ENCODE measurements at places on chromosomes 5 and 9.

- no peaks in the 10 kb centered on the region for H3K4me1 ChIP-seq
- H3K4me3 ChIP-seq: no peak overlapping the region
- no peak for DNase-seq
- no peaks in the 10 kb centered on the region for H3K27me3 ChIP-seq
- H3K36me3 ChIP-seq: no peaks in the 10 kb centered on the region
- no peak overlapping the region for H3K27ac ChIP-seq
Measured at GRCh38 chr5:152066784-152067183, 142.1 kb upstream of the GLRA1 start.

DNA sequence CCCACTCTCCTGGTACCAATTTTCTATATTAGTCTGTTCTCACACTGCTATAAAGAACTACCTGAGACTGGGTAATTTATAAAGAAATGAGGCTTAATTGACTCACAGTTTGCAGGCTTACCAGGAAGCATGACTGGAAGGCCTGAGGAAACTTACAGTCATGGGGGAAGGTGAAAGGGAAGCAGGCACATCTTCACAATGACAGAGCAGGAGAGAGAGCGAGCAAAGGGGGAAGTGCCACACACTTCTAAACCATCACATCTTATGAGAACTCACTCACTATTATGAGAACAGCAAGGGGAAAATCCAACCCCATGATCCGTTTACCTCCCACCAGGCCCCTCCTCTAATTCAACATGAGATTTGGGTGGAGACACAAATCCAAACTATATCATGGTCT, 72.2 kb downstream of the ATG10 start:
- no peaks in the 10 kb centered on the region for H3K27me3 ChIP-seq
- H3K36me3 ChIP-seq: no peaks in the 10 kb centered on the region
- H3K4me3 ChIP-seq: no peak overlapping the region
- DNase-seq: no peak

GRCh38 chr9:21607576-21607975, 125.5 kb upstream of the IFNE start:
- DNase-seq: no peak
- H3K36me3 ChIP-seq: no peaks in the 10 kb centered on the region
- H3K4me3 ChIP-seq: no peak overlapping the region
- no peaks in the 10 kb centered on the region for H3K27me3 ChIP-seq

DNA sequence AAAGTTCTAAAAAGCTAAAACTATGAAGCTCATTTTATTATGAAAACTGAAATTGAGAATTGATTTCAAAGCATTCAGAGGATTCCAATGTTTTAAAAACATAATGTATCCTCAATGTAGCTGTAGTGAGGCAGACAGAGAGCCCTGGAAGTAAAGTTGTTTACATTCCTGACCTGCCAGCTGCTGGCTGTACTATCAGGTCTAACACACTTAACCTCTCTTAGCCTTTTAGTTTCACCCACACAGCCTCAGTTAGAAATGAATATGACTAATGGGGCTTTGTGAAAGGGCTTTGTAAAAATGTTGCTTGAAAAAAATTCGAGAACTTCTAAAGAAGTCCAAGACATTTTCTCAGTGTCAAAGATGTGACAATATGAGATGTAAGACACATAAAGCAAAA, 122.6 kb downstream of the FBXL17 start:
- no peak for DNase-seq
- no peak overlapping the region for H3K4me3 ChIP-seq
- H3K27me3 ChIP-seq: no peaks in the 10 kb centered on the region

- peaks cover 7% of the 10 kb centered on the region for H3K36me3 ChIP-seq
- H3K4me3 ChIP-seq: no peak overlapping the region
- no peak overlapping the region for H3K27ac ChIP-seq
Measured at GRCh38 chr5:173094012-173094661, 38.0 kb downstream of the CREBRF start.

- H3K4me1 ChIP-seq: no peaks in the 10 kb centered on the region
- no peak overlapping the region for H3K27ac ChIP-seq
- no peaks in the 10 kb centered on the region for H3K36me3 ChIP-seq
- no peak overlapping the region for H3K4me3 ChIP-seq
- no peak for DNase-seq
Measured at GRCh38 chr5:168881427-168882149, 302.4 kb upstream of the PANK3 start.

- H3K36me3 ChIP-seq: no peaks in the 10 kb centered on the region
- H3K4me3 ChIP-seq: no peak overlapping the region
- no peak for DNase-seq
- peaks cover 20% of the 10 kb centered on the region for H3K27me3 ChIP-seq
- no peaks in the 10 kb centered on the region for H3K4me1 ChIP-seq
Measured at GRCh38 chr9:91884696-91885687, 65.0 kb downstream of the ROR2 start.

GRCh38 chr5:27854243-27854852, 816.0 kb upstream of the CDH9 start:
- no peak overlapping the region for H3K4me3 ChIP-seq
- H3K27ac ChIP-seq: no peak overlapping the region
- H3K27me3 ChIP-seq: no peaks in the 10 kb centered on the region
- no peak for DNase-seq
- H3K36me3 ChIP-seq: no peaks in the 10 kb centered on the region

DNA sequence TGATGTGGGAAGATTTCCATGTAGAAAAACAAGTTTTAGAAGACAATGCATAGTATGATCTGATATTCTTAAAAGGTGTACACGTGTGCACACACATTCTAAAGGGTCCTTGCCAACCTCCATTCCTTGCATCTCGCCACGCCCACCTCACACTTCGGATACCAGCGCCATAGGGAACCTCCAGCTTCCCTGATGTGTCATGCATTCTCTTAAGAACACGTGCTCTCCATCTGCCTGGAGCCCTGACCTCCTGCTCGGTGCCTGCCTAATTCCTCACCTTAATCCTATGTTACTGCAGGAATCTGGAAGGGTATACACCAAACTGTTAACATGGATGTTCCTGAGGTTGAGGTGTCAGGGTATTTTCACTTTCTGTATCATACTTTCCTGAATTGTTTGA, 63.1 kb downstream of the PTCD2 start:
- H3K4me1 ChIP-seq: no peaks in the 10 kb centered on the region
- H3K4me3 ChIP-seq: no peak overlapping the region
- no peak for DNase-seq
- H3K27me3 ChIP-seq: no peaks in the 10 kb centered on the region
- no peak overlapping the region for H3K27ac ChIP-seq

DNA sequence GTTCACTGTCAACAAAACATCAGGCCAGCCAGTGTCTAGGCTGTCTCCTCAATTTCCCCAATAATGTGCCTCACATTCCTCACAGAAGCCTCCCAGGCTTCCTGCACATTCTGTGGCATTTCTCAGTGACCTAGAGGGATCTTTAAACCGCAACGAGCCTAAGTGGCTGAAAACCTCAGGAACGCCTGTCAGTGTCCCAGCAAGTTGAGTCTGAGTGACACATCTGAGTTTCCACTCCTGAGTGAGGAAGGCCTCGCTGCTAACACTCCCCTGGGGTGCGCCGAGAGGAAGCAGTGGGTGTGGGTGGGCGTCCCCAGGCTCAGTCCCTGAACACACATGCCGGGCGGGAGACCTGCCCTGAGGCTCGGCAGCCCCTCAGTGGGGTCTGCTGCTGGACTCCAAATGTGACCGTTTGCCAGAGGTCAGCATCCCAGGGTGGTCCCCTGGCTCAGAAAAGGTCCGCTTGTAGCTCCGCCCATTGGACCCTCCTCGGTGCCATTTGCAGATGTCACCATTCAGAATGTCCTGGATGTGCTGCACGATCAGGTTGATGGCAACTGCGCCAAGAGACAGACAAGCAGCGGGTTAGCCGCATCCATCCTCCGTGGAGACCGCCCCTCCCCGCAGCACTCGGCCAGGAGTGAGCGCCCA, 6.3 kb downstream of the UCK1 start:
- H3K27ac ChIP-seq: no peak overlapping the region
- peaks cover 11% of the 10 kb centered on the region for H3K4me1 ChIP-seq
- H3K36me3 ChIP-seq: peaks cover 44% of the 10 kb centered on the region
- no peaks in the 10 kb centered on the region for H3K27me3 ChIP-seq
- no peak overlapping the region for H3K4me3 ChIP-seq

DNA sequence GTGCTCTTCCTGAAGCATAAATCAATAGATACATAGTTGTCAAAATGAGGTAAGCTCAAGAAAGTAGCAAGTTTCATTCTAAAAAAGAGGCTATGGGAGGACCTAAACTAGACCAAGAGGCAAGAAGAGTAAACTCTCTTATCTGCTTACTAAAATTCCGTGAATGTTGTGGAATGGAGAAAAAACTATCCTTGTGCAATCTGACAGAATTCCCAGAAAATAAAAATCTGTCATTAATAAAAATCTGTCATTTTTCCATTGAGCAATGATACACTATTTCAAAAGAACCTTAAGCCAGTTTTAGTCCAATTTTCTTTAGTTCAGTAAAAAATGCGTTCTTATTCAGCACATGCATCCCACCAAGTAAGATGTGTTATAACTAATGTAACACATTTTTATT, 15.9 kb upstream of the FANCC start:
- no peaks in the 10 kb centered on the region for H3K4me1 ChIP-seq
- H3K36me3 ChIP-seq: no peaks in the 10 kb centered on the region
- H3K4me3 ChIP-seq: no peak overlapping the region
- H3K27me3 ChIP-seq: no peaks in the 10 kb centered on the region
- no peak for DNase-seq

- H3K36me3 ChIP-seq: no peaks in the 10 kb centered on the region
- no peaks in the 10 kb centered on the region for H3K4me1 ChIP-seq
- H3K27me3 ChIP-seq: peaks cover 71% of the 10 kb centered on the region
- H3K4me3 ChIP-seq: no peak overlapping the region
Measured at GRCh38 chr9:130931508-130932254, 7.4 kb downstream of the FIBCD1 start.

- H3K36me3 ChIP-seq: no peaks in the 10 kb centered on the region
- no peaks in the 10 kb centered on the region for H3K4me1 ChIP-seq
- H3K27me3 ChIP-seq: no peaks in the 10 kb centered on the region
- no peak overlapping the region for H3K27ac ChIP-seq
- no peak for DNase-seq
Measured at GRCh38 chr9:9557804-9558334, 1054.9 kb downstream of the PTPRD start.

GRCh38 chr5:110338341-110339083, 388.0 kb downstream of the TMEM232 start:
- no peaks in the 10 kb centered on the region for H3K36me3 ChIP-seq
- H3K4me3 ChIP-seq: no peak overlapping the region
- no peaks in the 10 kb centered on the region for H3K27me3 ChIP-seq
- no peak for DNase-seq
- H3K4me1 ChIP-seq: no peaks in the 10 kb centered on the region

Data from T-cell (primary cell).